ENCODE measurements at places on chromosomes 4 and X.

- no peak for DNase-seq
These were observed 41.8 kb upstream of the KLHL4 start for GRCh38 chrX:87475793-87476192.

DNA sequence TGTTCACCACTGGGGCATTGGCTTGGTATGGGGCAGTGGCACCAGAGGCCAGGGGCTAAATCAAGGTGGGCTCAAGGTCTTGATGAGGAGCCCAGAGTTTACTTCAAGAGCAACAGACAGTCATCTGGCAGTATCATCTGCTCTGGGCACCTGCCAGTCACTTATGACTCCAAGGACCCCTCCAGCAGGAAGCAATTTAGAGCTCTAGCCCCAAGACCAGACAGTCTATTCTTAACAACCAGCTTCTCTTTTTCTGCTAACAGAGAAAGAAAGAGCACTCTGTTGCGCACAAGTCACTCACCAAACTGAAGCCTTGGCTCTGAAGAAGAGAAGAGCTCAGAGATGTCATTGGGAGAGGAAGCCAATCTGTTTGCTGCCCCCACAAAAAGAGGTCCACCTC is 309.2 kb downstream of the HS3ST1 start:
- no peak for DNase-seq

- DNase-seq: no peak
These were observed 5.7 kb upstream of the FAM9C start for GRCh38 chrX:13050151-13050550.

GRCh38 chr4:83606898-83607297 is 71.0 kb downstream of the GPAT3 start:
- DNase-seq: no peak

DNA sequence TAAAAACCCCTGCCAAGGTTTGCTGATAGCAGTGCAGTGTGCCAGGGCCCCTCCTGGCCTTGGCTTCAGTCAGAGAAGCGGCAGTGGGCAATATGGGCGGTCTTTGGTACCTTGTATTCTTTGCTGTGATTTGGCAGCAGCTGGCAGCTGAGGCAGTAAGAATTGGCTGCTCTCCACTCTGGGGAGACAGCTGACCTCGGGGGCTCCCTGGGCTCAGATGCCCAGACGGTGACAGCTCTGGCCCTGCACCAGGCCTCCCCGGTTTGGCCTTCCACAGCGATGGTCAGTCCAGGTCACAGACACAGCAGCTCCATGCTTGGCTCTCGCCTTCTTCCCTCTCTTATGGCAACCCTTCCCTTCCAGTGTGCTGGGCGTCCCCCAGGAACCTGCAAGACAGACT is 330.9 kb downstream of the BCOR start:
- DNase-seq: no peak

- DNase-seq: no peak
These were observed 1399.1 kb upstream of the PCDH7 start for GRCh38 chr4:29320947-29321620.

Data from activated CD8-positive, alpha-beta memory T cell treated with anti-CD3 and anti-CD28 coated beads for 1 hour (primary cell).